ENCODE measurements at places on chromosomes 7 and 10.

- DNase-seq = no peak
Observed at GRCh38 chr10:128000471-128001362, 93.8 kb downstream of the PTPRE start.

GRCh38 chr7:154463794-154464193, 411.6 kb downstream of the DPP6 start:
- DNase-seq = no peak

DNA sequence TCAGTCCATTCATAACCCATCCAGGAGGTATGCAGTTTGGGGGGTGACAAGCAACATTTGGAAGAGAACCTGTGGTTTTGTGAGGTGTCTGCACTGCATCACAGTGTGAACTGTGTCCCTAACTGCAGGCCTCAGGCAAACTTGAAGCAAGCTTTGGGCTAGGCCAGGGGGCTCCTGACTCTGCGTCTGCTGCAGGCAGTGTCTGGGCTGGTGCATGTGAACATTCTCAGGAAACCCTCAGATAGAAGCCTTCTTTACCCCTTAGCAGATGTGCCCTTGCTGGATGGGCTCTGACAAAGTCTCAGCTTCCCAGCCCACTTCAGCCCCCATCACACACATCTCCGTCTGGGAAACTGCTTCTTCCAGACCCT, 61.0 kb downstream of the VIPR2 start:
- no peak for DNase-seq

- DNase-seq = no peak
Observed at GRCh38 chr7:130127821-130128317, 57.5 kb downstream of the KLHDC10 start.

DNA sequence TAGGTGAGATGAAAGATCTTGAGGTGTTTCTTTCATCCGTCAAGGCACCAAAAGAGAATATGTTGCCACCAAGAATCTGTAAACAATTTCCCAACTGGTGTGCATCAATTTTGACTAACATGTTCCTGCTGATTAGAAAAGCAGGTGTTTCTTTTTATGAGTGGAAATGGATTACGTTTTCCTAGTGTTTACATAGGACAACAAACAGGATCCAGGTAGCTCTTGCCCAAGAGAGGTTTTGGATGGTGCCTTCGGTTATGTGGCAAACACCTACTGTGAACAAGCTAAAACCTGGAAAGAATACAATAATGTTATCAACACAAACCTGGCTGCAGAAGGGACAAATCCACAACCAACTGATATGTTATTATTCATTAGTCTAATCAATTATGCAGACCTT, 53.6 kb upstream of the WNT16 start:
- DNase-seq = no peak

DNA sequence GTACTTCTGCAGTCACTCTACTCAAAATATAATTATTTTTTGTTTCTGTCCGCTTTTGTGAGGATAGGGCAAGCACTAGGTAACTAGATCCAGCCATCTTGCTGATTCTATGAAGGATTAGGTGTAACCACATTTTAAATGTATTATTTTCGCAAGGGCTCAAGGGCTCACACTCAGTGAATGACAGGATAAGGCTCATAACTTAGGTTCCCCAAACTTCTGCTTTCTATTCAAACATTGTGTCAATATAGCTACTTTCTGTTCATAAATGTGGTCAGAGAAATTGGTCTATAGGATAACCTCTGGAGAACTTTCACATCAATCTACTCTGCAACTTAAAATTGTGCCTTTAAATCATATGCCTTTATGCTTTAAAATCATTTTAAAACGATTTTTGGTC, 1141.2 kb downstream of the SORCS1 start:
- no peak for DNase-seq

- no peak for DNase-seq
Observed at GRCh38 chr7:116582806-116583444, 58.1 kb downstream of the CAV1 start.

DNA sequence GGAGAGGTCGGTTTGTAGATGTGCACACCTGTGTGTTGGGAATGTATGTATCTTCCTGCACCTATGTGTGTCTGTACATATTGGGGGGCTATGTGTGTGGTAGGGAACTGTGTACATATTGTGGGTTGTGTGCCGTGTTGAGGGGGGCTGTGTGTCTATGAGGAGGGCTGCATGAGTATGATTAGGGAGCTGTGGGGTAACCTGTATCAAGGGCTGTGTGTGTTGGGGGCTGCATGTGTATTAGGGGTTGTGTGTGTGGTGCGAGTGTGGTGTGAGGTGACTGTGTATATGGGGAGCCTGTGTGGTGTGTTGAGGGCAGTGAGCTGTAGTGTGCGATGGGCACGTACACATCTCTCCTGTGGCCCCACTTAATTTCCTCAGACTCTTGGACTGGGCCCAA, 22.2 kb upstream of the PAX2 start:
- no peak for DNase-seq

GRCh38 chr10:5033061-5033778, 29.6 kb upstream of the AKR1C2 start:
- no peak for DNase-seq

GRCh38 chr7:43058271-43059066, 54.0 kb upstream of the HECW1 start:
- no peak for DNase-seq

DNA sequence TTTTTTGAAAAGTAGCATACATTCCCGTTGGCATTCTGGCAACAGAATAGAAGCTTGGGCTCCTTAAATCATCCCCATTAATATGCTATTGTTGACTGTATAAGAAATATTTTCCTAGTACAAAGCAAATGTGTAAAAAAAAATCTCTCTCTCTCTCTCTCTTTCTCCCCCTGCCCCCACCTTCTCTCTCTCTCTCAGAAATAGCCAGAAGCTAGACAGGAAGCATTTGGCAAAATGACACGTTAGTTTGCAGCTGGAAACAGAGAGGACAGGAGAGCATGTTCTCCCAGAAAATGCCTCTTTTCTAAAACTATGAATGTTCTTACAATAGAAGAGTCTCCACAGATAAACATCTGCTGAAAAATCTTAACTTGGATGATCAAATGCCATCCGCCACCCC, 59.6 kb upstream of the AKR1E2 start:
- no peak for DNase-seq
